Hippocampal formation (tissue), 2 donors: ENCODE measurements at places on chromosomes 1 and 21.

DNA sequence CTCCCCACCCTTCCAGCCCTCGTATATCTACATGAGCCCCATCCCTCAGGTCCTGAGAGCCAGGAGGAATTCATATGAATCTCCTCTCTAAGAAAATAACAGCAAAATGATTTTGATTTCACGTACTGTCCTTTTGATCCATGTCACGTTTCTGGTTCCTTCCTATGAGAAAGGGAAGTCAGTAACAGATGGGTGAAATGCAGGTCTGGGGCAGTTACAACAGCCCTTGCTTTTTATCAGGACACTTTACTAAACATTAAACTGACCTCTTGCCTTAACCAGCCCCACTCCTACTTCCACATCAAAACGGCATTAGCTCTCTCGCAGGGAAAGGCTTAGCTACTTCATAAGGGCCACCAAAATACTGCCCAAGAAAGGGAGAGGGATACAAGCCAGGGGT, 59.0 kb downstream of the SPATA46 start:
- no peak for DNase-seq

GRCh38 chr1:63126104-63126503, 196.3 kb upstream of the FOXD3 start:
- DNase-seq, result no peak

DNA sequence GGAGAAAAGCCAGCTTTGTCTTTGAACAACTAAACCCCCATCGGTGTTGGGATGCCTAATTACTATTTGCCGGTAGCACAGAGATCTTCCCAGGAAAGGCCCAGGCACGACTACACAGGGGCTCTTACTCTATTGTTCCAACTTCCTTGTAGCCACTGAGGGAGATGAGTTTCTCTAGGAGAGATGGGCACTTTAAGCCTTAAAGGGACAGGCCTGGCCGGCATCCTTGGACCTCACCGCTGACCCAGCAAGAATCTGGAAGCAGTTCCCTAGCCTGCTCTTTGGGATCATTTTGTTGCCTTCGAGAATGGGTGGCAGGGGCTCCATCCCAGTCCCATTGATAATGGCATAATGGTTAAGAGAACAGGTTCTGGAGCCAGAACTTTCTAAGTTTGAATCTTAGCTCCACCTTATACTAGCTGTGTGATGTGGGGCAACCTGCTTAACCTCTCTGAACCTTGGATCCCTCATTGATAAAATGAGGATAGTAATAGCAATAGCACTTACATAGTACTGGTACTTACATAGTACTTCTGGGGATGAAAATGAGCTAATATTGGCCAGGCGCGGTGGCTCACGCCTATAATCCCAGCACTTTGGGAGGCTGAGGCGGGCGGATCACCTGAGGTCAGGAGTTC, 239.1 kb upstream of the TMEM51 start:
- no peak for DNase-seq

DNA sequence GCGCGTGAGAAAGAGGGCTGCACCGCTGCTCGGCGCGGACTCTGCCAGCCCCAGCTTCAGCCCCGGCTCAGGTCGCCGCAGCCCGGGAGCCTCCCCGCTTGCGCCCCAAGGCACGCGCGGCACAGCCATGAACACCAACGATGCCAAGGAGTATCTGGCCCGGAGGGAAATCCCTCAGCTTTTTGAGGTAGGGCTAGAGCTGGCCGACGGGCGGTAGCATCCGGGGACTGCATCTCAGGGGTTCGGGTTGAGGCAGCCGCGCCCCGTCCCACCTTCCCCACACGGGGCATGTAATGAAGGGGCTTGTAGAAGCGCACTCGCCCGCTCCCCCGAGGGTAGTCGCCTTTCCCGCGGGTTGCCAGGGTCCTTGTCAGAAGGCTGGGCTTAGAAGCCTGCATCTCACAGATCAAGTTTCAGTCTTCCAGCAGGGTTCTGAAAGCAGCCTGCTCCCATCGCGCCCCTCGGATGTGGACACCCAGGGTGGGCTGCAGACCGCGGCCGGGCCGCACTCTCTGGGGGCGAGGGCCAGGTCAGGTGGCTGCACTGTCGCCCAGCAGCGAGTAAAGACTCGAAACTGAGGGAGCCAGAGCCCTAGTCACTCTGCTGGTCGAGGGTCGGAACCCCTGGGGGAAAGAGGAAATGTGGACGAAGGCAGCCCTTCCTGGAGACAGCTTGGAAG, 507 bp downstream of the AK5 start:
- peak; percentile 48 for DNase-seq

GRCh38 chr1:147509786-147510395, 31.4 kb upstream of the BCL9 start:
- no peak for DNase-seq

DNA sequence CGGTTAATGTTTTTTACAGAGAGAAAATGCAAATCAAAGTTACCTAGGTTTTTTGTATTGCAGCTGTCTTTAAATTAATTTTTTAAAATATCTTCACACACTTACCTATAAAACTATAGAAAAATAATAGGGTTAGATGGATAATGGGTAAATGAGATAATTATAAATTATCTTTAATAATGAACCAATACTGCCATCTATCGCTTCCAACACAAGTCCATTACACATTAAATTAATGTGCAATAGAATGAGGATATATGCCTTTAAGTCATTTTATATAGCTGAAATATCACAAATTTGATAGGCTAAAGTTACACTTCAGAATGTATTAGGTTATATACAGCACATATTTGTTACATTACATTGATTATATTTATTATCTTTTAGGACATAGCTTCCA, 2212.8 kb downstream of the MRPL39 start:
- DNase-seq, result no peak

DNA sequence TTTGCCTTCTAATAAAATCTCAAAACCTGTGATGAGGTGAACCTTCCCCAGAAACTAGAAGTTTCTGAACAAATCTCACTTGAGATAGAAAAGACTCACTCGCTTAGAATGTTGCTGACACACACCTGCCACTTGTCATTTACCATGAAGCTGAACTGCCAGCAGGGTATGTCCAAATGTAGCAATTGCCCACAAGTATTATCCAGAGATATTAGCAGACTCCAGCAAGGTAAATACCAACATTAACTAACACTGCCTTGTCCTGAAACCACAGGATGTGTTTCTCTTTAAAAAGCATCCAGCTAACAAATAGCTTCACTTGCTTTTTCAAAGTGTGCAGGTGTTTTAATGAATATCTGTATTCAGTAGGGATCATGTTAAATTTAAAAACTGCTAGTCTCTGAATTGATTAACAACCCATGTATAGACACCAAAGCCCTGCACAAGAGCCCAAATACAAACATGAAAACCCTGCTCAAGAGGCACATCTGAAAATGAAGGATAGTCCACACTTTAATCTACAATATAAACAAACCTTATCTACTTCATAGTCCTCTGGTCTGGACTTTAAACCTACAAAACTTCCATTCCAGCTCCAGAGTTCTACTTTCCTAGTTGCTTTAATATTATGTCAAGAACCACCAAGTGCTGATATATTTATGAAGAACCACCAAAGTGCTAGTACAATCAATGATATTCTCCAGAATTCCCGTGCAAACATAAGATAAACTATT, 19.3 kb downstream of the KRTAP8-1 start:
- no peak for DNase-seq
